ENCODE measurements at places on chromosomes 2 and 18.

DNA sequence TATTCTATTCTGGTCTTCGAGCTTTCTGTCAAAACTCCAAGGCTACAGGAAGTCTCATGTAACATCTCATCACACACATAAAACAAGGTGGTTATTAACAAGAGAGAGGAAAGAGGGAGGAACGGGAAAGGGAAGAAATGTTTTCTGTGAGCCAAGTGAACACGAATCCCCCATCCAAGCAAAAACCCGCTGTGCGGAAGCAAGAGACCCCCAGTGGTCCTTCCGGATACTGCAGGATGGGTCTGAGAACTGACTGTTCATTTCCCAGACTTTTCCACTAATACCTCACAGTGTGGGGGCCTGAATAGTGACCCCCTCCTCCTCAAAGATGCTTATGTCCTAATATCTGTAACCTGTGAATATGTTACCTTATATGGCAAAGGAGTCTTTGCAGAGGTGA, 19.0 kb upstream of the DIPK1C start:
- DNase-seq = no peak

GRCh38 chr2:143607231-143608062, 478.2 kb downstream of the ARHGAP15 start:
- DNase-seq = no peak

GRCh38 chr2:168717790-168718502, 84.5 kb upstream of the NOSTRIN start:
- no peak for DNase-seq

DNA sequence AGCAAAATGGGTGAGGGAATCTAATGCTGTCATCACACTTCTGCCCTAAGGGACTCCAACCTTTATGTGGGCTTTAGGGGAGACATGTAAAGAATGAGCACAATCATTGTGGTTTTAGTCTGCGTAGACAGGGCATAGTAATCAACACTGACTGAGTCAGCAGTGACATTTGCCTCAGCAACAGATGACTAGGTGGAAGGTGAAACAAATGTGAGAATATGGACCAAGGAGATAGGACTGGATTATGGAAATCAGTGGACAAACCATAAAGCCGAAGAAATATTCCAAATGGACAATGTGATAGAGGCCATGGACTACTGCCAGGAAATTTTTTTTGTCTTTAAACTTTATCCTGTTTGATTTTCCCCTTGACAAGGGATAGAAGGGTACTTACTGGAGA, 83.9 kb downstream of the PDK1 start:
- peak; percentile 64 for DNase-seq

GRCh38 chr2:53422979-53423378, 344.6 kb upstream of the CHAC2 start:
- no peak for DNase-seq

DNA sequence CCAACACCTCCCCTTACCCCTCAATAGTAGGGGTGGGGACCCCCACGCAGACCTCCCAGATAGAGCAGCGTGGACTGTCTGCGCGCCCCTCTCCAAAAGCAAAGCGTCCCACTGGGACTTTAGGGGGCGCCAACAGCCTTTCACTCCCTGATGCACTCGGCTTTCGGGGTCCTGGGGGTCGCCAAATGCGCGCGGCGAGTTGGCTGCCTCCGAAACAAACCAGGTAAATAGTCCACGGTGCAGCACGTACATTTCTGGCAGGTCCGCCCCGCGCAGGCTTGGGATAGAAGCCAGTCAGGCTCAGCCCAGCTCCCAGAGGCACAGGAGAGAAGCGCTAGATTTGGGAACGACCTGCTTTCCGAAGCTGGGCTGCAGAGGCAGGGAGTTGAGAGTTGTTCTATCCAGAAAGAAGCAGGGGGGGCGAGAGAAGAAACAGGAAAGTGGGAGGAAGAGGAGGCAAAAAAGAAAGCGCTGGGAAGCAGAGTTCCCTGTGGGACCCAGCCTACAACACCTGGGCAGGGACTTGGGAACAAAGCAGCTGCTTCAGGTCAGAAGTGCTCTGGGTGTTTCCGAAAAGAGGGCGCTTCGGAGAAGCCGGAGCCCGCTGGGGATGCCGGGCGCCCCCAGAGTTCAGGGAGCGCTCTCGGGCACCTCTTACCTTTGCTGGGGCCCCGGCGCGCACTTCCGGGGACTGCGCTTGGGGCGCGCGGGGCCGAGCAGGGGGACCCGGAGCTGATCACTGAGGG, 544 bp downstream of the EVA1A start:
- DNase-seq = no peak

GRCh38 chr2:190350371-190350770, 7.0 kb downstream of the INPP1 start:
- DNase-seq = no peak

DNA sequence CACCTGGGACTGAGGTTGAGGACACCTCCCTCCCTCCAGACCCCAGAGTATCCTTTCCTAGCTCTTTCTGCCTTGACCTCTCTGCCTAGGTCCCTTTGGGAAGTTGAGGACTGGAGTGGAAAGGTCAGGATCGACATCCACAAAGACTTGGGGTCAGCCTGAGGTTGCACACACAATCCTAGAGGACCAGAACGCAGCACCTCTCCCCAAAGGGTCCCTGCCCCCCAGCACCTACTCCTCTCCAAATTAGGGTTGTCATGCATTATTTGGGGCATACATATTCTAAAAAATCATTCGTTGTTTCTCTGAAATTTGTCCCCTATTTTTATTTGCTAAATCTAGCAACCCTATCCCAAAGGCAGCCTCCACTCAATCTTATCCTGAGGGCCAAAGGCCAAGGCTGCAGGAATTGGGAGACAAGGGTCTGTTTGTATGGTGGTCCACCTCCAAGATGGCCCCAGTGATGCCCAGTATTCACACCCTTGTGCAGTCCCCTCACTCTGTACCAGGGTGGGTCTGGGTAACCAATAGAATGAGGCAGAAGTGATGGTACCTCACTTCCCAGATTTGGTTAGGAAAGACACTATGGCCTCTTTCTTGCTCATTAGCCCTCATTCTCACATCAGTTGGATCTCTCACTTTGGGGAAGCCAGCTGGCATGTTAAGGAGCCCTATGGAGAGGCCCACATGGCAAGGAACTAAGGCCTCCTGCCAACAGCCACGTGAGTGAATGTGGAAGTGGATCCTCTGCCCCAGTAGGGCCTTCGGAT, 3.5 kb upstream of the CHRNG start:
- DNase-seq = no peak

GRCh38 chr2:170377500-170378207, 199.7 kb downstream of the MYO3B start:
- no peak for DNase-seq

DNA sequence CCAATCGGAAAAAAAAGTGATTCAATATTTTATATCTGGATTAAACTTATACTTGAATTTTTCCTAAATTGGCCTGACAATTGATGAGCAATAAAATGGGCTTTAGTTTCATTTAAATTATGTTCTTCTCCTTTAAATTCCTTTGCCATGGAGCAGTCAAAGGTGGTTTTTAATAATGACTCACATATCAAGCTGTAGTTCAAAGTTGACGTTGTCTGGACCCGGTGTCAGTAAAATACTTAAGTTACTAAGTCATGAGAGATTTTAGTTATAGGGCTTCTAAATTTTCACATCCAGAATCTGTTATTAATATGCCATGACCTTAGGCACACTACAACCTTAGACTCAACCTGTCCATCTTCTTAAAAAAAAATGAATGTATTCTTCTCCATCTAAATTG, 62.5 kb downstream of the CDH2 start:
- DNase-seq = no peak

DNA sequence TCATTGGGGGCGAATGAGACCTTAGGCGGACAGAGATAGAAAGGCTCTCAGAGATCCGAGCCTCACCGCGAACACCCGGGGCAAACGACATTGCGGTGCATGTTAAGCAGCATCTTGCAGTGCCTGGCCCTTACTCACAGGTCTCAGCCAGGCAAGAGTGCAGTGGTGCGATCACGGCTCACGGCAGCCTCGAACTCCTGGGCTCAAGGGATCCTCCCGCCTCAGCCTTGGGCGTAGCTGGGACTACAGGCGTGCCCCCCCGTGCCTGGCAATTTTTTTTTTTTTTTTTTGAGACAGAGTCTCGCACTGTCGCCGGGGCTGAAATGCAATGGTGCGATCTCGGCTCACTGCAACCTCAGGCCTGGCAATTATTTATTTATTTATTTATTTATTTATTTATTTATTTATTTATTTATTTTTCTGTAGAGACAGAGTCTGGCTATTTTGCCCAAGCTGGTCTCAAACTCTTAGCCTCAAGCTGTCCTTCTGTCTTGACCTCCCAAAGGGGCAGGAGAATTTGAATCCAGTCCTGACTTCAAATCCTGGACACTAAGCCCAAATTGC, 1.3 kb downstream of the LAMA3 start:
- DNase-seq = no peak

DNA sequence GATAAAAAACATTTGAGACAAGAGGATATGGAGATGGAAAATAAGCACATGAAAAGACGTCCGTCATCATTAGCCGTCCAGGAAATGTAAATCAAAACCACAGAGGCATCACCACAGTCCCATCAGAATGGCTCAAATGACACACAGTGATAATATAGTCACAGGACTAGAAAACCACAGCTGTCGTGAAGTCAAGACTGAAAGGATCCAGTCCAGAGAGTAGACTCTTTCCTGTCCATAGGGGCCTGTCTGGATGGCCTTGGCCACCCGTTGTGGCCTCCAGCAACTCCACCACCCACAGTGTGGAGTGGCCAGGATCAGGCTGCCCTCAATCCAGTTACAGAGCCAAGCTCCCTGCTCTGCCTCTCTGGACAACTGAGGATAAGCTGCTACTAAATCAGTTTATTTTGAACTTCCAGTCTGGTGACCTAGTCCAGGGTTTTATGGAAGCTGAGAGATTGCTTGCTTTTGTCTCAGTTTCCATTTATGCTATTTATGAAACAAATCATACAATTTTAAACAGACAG, 60.4 kb downstream of the RHOB start:
- DNase-seq = no peak

DNA sequence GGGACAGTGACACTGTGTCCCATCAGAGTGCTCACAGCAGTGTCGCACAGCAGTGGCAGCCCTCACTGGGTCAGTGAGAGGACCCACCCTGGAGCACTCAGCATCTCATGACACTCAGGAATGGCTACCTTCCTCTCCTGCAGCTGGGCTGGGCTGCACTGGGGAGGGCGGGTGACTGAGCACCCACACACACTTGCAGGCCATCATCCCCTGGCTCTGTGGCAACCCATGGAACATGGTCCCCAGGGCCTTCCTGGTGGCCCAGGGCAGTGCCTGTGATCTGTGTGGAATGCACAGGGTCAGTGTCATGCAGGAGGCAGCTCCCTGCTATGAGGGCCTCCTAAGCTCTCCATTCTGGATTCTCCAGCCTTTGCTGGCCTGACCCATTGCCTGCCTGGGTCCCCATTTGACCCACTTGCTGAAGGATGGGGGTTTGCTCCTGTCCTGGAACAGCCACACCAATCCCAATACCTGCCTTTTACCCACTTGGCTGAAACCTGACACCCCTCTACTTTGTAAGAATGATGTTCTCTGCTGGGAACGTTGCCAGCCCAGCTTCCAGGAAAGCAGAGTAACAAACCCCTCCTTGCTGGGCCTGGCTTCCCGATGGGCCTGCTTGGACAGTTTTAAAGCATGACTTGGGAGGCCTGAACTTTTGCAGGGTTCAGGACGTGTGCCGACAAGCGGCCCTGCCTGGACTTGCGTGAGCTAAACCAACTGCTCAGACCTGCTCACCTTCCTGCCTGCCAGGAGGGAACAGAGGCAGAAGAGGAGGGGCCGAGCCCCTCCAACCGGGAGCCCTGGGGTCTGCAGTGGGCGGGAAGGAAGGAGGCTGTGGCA, 13.7 kb downstream of the HS6ST1 start:
- DNase-seq = peak; percentile 88

DNA sequence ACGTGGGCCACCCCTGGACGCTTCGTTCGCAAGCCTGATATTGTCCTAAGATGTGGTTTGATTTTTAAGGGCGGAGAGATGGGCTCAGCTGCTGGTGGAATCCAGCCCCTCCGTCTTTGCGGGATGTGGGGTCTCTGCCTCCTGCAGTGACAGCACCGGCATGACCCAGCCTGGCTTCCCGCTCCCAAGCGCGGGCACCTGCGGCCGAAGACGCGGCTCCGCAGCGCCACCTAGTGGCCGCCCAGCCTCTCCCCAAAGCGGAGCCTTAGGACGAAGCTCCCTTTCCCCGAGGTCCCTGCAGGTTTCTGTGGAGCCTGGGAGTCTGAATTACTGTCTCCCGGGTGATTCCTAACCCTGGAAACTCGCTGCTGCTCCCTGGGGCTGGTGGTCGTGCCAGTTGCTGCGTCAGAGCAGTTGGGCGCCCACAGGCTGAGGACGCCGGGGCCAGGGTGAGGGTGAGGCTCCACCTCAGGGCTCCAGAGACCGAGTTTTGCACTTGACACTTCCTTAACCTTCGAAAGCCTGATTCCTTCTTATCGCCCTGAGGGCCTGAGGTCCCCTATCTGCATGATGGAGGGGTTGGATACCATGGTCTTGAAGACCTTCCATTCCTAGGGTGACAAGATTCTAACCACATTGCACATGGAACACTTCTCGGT, 137.5 kb downstream of the TPO start:
- DNase-seq = no peak

- DNase-seq = no peak
Observed at GRCh38 chr2:42042631-42043355, 5.0 kb upstream of the PKDCC start.

GRCh38 chr2:123747326-123747725, 277.8 kb upstream of the CNTNAP5 start:
- DNase-seq = no peak

GRCh38 chr2:161138429-161138828, 21.8 kb upstream of the TANK start:
- DNase-seq = no peak

- DNase-seq = no peak
Observed at GRCh38 chr2:185388226-185388625, 350.4 kb upstream of the FSIP2 start.

- DNase-seq = no peak
Observed at GRCh38 chr2:64637931-64638330, 15.8 kb downstream of the SERTAD2 start.

DNA sequence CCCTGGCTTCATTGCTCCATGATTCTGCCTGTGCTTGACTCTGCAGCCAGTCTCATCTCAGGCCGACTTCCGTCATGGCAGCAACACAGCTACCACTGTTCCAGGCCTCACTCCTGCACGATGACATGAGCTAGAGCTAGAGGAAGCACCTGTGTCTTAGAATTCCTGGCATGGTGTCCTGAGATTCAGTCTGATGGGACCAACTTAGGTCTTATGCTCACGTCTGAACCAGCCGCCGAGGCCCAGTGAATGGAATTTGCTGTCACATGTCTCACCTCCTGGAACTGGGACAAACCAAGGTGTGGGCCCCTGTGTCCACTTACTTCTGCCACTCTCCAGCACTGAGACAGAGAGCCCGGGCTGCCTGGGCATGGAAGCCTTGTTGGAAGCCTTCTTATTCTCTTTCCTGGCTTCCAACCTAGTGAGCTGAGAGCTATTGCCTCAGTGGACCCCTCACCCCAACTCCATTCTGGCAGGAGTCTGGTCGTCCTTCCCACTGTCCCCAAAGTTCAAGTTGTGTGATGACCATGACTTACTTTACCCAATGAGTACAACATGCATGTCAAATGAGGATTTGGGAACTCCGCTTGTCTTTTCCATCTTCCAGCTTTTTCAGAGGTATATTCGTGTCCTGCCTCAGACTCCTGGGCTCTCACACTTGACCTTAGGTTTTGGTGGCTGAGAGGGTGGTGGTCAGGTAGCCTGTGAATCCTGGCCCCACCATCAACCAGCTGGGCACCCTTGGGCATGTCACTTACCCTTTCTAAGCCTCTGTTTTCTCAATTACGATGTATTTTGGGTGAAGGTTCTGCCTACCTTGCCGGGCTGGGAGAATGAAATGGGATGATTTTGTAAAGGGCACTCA, 39.1 kb upstream of the HS6ST1 start:
- no peak for DNase-seq
